Foreskin fibroblast (primary cell): ENCODE measurements at places on chromosomes 13 and 19.

GRCh38 chr19:674282-675151 lies 1.7 kb upstream of the FSTL3 start:
- no peak for DNase-seq

DNA sequence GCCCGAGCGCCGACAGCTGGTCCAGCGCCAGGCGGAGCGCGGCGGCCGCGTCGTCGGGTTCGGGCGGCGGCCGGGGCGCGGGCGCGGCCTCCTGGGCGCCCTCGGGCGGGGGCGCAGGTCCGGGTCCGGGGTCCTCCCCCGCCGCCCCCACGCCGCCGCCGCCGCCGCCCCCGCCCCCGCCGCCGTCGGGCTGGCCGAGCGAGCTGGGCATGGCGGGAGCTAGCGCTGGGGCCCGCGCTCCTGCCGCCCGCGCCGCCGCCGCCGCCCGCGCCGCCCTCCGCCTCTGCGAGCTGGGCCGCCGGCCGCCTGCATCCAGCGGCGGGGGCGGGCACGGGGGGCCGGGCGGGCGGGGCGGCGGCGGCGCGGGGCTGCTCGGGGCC lies 287 bp downstream of the MEX3D start:
- no peak for DNase-seq

DNA sequence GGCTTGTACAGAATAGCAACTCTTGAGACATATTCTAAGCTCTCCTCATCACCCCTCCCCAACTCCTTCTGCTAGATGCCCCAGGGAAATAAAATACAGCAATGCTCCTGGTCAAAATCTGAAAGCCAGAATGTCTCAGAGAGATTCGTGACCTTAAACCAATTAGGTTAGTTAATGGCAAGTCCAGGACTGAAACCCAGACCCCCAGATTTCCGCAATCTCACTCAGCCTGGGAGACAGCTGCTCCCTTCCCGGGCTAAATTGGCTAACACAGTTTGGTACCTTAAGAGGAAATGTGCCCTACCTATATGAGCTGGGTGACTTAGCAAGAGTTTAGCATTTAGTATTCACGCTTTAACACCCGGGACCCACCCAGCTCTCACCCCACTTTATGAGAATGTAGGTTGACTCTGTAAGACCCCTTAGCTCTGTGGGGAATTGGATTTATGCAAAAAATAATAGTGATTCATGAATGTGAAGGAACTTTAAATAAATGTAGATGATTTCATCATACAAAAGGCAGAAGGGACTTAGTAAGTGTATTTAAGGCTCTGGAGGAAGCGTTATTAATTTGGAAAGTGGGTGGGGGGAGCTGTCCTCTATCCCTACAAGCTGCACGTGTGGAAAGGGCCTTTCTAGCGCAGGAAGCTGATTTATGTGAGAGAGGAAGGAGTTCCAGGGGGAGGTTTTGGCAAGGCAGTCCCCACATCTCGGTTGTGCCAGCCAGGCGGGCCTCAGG lies 1.1 kb downstream of the DLEU7 start:
- DNase-seq: no peak

- DNase-seq: no peak
Observed at GRCh38 chr13:105608104-105608503, 927.4 kb downstream of the EFNB2 start.

- DNase-seq: no peak
Observed at GRCh38 chr19:36748431-36749275, 24.0 kb downstream of the ZNF850 start.

GRCh38 chr19:41341669-41342490 lies 11.8 kb downstream of the TGFB1 start:
- DNase-seq: no peak

GRCh38 chr13:36006894-36007675 lies 124.1 kb downstream of the DCLK1 start:
- DNase-seq: no peak

DNA sequence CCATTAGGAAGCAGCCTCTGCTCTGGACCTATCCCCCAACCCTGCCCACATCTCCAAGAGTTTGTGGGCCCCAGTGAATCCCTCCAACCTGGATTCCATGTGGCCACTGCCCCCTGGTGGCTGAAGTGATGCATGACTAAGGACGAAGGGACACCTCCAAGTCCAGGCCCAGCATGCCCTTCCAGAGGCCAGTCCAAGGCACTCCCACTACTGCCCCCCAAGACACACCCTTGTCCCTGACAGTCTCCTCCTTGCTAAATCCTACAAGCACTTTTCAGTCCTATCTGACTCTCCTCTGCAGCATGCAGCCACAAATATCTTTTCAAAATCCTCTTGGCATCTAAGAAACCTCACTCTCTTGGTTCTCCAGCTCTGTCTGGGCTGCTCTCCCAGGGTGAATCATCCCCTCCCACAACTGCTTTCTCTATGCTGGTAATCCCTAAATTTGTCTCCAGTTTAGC lies 33.0 kb downstream of the DEDD2 start:
- DNase-seq: peak; percentile 93

- DNase-seq: no peak
Observed at GRCh38 chr13:73107970-73108369, 49.2 kb downstream of the KLF5 start.

DNA sequence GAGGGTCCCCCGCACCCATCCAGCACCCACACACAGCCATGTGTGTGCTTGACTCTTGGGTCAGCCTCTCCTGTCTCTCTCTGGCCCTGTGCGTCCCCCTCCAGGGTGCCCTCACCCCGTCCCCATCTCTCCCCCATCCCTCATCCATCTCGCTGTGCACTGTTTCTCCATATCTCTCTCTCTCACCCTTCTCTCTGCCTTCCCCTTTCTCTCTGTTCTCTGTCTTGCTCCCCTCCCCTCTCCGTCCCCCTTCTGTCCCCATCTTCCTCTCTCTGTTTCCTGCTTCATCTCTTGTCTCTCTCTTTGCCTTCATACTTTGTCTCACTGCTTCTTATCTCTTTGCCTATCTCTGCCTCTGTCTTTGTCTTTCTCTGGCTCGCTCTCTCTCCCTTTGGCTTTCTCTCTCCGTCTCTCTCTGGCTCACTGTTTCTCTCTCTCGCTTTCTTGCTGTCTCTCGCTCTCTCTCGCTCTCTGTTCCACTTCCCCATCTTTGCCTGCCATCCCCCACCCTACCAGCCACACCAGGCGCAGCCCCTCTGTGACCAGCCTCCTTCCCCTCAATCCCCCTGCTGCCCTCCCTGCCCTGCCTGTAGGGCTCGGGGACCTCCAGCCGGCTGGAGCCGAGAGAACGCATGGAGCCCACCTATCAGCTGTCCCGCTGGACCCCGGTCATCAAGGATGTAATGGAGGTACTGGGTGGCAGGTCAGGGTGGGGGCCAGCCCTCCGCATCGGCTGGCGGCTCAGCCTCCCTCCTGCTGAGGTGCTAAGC lies 8.9 kb downstream of the STXBP2 start:
- DNase-seq: no peak

DNA sequence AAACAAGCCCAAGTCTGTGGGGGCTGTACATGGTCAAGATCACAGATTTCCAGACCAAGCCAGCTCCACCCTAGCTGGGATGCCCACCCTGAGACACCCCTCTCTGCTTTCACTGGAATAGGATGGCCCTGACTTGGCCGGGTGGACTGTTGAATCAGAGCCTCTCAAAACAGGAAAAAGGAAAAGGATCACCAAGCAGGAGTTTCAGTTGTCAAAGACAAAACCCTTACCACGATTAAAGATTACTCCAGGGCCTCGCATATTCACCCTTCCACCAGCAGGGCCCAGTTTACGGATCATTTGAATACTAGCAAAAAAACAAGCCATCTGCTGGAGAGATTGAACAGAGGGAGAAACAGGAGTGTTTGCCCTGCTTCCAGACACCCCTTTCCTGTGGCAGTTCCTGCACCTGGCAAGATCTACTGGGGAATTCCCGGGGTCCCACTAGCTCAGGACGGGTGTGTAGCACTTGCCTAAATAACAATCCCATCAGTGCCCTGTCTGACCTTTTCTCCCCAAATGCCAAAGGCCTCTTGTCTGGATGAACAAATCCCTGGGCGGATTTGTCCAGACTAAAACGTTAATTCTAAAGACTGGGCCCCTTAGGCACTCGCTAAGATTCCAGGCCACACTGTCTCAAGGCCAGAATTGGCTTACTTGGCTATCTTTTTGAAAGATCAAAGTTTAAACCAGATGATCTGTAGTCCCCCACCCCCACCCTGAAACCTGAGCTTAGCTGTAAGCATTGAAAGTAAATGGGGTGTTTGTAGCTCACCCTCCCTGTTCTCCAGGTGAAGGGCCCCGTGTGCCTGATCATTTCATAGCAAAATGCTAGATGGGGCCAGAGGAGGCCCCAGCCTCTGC lies 38.4 kb downstream of the ACTN4 start:
- peak; percentile 68 for DNase-seq

DNA sequence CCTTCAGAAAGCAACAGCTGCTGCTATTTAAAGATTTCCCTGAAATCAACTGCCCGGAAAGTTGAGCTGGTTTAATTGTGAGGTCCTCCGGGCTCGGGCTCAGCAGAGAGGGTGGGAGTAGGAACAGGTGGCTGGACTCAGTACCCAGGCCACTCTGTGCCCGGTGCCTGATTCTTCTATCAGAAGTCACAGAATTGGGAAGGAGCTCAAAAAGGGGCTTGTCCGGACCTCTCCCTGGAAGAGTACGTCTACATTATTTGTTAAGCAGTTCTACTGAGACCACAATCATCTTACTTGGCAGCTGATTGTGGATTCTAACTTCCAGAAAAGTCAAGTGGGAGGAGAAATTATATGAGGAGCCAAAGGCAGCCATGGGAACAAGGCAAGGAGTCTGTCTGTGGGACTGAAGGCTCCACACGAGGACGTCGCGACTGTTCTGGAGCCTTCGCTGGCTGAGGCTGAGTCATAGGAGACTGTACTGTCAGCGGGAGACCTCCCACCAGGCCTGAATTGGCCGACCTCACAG lies 91.7 kb upstream of the ANKRD10 start:
- peak; percentile 83 for DNase-seq

DNA sequence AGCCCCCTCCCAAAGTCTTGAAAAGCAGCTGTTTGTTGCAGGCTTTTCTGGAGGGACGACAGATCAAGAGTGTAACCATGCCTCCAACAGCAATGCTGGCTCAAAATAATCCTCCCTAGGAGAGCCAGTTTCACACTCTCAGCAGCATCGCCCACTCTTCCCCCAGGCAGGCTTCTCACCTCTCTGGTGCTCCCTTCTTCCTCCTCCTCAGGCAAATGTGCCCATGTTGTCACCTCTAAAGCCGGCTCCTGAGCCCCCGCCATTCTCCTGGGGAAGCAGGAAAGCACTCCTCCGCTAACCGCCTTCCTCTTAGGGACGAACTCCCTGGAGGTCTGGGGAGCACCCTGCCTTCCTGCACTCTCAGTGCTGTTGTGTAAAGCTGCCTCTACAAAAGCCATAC lies 98.9 kb upstream of the SGCG start:
- DNase-seq: no peak

- DNase-seq: no peak
Observed at GRCh38 chr13:50030315-50030714, 15.1 kb downstream of the KCNRG start.

GRCh38 chr13:51714663-51715168 lies 89.2 kb downstream of the DHRS12 start:
- peak; percentile 83 for DNase-seq

- no peak for DNase-seq
Observed at GRCh38 chr19:42280815-42281145, 11.7 kb downstream of the CIC start.

- DNase-seq: no peak
Observed at GRCh38 chr13:30928978-30929377, 3.5 kb upstream of the TEX26 start.

GRCh38 chr13:46380242-46380641 lies 6.8 kb downstream of the RUBCNL start:
- DNase-seq: no peak

DNA sequence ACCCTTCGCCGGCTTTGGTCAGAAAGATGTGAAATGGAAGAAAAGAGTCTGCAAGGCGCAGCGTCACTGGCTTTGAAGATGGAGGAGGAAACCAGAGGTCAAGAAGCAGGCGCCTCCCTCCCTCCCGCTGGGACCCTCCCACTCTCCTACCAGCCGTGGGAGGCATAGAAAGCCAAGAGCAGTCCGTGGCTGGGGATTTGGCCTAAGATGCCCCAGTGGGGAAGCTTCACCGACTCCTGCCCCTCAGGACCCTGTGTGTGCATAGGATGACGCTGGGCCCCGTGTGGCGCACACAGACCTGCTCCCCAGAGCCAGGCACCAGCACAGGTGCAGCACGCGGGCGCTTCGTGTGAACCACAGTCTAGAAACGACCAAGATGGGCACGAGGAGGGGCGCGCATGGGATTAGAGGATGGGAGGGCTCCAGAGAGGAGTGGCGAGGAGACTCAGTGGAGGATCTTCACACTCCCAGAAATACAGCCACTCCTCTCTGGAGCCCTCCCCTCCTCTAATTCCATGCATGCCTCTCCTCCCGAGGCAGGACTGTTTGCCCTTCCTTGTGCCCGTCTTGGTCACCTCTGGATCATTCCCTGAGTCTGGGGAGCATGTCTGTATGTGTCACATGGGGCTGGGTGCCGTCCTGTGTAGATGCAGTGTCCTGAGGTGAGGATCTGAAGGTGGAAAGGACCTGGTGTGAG lies 194.3 kb downstream of the TEX29 start:
- DNase-seq: no peak

DNA sequence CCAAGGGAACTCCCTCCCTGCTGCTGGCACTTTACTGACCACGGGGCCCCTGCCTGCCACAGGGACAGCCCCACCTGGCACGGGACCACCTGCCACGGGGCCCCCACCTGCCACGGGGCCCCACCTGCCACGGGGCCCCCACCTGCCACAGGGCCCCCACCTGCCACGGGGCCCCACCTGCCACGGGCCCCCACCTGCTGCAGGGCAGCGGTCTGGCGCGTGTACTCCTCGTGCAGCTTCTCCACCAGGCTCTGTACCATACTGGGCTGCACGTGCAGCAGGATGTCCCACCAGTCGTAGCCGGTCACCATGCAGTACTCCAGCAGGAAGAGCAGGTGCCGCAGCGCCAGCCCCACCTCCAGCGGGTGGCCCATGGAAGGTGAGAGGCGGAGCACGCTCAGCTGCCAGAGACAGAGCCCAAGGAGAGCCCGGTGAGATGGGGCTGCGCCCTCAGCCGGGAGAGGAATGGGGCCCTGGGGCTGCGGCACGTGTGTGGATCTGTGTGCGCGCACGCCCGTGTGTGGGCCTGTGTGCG lies 16.1 kb downstream of the MED16 start:
- DNase-seq: no peak

DNA sequence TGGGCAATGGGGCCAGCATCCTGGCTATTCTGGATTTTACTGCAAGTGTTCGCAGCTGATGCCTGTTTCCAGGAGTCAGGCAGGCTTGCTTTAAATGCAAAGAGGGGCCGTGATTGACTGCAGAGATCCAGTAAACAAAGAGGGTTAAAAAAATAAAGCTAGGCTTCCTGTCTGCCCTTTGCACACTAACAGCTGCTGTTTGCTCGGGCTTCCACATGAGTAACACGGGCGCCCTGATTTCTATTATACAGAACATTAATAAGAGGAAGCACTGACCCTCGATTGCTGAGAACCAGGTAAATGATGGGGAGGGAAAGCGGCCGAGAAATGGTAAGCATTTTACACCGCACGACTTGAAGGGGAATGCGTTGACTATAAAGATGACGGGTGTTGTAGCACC lies 254.2 kb upstream of the ZNF507 start:
- no peak for DNase-seq

- no peak for DNase-seq
Observed at GRCh38 chr13:19158526-19159174, 23.0 kb downstream of the TUBA3C start.

GRCh38 chr13:57933606-57934005 lies 302.1 kb downstream of the PCDH17 start:
- no peak for DNase-seq

- peak; percentile 24 for DNase-seq
Observed at GRCh38 chr19:48102870-48103751, 7.5 kb downstream of the PLA2G4C start.
